Tongue (tissue), 3 donors: ENCODE measurements at places on chromosomes 3 and 15. TPM values are rescaled to one million over a fixed set of nuclear protein-coding genes. Genes with fewer than 3 reads are reported as not detected.
A peak's percentile ranks its signal among the peaks of the same experiment; 100 is the strongest.

DNA sequence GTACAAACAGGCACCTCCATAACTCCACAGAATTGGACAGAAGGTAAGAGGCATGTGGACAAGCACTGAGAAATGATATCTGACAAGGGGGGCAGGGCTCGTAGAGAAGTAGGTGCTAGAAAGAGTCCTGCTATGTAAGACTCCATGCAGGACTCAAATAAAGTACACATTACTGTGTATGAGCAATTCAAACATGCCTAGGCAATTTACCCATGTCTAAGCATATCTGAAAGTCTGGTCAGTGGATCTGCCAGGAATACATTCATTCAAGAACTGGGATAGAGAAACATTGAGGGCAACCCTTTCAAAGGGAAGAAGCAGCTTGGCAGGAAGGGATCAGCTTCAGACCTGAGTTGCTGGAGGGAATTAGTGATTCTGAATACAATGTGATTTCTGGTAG, 174.1 kb upstream of the MCTP2 start:
- DNase-seq, result no peak

The GASK1A gene
- 11.2 TPM for total RNA-seq

DNA sequence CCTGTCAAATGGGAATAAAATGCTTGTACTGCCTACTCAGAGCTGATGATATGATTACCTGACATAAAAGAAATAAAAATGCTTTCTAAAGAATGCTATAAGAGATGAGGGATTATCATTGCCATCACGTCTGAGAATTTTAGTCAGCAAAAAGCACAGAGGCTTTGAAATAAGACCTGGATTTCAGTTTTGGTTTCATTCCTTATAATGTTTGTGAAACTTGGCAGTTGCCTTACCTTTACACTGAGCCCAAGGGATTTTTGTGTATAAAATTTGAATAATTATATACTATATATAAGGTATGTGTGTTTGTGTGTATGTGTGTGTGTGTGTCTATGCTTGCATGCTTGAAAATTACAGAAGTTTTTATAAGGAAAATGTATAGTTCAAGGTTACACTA, 634.8 kb upstream of the BCHE start:
- no peak for DNase-seq

DNA sequence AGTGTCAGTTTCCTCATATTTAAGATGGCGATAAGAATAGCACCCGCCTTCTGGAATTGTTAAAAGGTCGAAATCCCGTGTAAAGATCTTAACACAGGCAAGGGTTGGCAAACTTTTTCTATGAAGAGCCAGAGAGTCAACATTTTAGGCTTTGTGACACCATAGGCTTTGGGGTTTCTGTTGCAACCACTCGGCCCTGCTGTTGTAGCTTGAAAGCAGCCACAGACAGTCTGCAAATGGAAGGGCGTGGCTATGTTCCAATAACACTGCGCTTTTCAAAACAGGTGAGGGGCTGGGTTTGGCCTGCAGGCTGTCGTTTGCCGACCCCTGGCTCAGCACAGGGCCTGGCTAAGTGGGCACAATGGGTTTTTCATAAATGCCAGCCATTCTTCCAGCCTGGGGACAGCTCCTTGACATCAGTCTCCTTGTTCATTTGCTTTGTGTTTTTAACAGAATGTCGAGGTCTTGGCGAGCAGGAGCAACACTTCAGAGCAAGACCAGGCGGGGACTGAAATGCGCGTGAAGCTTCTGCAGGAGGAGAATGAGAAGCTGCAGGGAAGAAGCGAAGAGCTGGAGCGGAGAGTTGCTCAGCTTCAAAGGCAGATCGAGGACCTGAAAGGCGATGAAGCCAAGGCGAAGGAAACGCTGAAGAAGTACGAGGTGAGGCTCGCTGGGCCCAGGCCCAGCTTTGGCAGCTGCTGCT, 75.2 kb upstream of the MYZAP start:
- DNase-seq, result peak; percentile 47

The CFAP100 gene
- total RNA-seq, result not detected

DNA sequence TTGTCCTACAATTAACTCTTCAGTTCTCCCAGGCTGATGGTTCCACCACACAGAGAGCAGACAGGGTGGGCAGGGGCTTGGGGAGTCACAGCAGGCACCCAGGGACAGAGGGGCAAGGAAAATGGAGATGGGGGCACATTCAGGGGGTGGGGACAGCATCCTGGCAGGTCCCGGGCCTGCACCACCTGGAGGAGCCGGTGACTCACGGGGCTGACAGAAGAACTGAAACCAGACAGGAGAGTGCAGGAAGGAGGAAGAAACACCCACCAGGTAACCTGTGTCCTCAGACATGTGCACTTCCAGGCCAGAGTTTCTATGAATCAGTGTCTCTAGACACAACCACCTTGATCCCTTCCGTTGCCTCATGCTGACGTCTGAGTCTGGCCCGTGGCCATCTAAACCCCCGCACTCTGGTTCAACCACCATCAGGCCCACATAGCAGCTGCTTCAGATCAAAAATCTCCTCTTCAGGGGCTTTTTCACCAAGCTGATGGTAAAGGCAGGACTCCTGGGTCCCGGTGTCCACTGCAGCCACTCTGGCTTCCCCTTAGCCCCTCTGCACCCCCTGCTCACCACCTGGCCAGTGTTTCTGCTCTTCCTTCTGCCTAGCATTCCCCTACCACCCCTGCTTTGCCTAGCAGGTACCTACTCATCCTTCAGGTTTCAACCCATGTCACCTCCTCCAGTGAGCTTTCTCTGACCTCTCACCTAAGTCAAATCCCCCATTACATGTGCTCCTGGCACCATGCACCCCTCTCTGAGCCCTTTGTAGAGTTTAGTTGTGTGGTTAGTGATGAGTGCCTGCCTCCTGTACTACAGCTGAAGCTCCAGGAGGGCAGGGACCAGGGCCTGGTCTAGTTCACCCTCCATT, 16.5 kb upstream of the CYP11A1 start:
- DNase-seq, result no peak

- no peak for DNase-seq
These were observed 90.6 kb upstream of the SPATA12 start for GRCh38 chr3:56969851-56970250.

DNA sequence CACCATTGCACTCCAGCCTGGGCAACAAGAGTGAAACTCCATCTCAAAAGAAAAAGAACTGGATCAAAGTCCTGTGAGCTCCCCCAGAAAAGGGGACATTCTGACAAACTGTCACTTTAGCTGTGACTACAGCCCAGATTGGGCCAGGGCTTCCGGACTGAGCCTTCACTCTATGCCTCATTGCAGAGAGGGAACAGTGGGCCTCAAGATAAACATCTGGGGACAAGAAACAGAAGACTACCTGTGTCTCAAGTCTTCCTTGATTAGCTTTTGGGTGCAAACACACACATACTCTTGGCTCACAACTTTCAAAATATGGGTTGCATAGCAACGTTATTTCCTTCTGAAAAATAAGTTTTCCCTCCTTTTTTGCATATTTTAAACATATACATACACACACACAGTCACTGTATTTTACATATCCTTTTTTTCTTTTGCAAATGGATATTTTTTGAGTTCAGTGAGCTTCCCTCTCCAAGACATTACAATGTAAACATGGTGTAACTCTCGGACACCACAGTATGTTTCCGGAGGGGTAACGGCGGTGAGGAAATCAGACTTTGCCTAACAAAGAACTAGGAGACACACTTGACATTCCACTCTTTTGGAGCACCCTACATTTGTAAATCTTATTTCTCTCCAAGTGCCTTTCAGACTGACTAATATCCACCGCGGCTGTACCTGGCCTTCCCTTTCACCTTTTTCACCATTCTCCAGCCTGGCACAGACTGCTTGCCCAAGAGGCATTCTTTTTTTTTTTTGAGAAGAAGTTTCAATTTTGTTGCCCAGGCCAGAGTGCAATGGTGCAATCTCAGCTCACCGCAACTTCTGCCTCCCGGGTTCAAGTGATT, 3.5 kb downstream of the TKT start:
- peak; percentile 28 for DNase-seq

- no peak for DNase-seq
These were observed 129.0 kb downstream of the SEMA6D start for GRCh38 chr15:47846128-47846868.

DNA sequence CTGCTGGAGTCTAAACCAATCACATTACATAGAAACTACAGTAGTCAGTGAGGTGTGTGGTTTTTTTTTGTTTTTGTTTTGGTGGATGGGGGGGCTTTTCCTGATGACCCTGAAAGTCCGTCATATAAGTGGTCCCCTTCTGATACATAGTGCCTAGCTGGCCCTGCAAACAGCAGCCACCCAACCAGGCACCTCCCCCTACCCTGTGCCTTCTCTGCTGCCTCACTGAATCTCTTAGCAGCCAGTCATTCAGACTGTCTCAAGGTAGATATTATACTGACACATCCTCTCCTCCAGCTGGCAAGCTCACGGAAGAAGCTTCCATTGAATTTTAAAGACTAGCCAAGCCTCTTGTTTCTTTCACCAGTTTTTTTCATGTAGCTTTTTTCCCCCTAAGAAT, 21.4 kb downstream of the SYN2 start:
- no peak for DNase-seq

- no peak for DNase-seq
These were observed 267.1 kb downstream of the STXBP5L start for GRCh38 chr3:121175083-121175482.

DNA sequence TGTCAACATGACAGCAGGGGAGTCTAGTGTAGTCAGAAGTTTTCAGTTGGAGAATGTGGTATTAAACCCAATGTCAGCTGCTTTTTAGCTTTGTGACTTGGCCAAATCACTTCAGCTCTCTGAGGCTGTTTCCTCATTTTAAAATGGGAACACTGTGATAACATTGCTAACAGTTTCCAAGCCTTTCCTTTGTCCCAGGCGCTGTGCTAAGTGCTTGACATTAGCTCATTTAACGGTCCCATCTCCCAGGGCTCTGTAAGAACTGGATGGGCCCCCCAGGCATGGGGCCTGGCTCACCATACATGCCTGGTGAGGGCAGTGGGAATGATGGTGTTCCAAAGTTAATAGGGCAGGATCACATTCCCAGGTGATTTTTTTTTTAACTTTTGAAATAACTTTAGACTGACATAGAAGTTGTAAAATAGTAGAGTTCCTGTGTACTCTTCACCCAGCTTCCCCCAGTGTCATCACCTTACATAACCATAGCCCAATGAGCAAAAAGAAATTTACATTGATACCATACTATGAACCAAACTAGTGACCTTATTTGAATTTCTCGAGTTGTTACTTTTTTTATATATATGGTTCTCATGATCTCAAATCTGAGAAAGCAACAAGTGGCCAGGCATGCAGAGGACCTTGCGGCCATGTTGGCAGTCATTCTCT, 7.7 kb downstream of the RASL12 start:
- DNase-seq, result no peak

DNA sequence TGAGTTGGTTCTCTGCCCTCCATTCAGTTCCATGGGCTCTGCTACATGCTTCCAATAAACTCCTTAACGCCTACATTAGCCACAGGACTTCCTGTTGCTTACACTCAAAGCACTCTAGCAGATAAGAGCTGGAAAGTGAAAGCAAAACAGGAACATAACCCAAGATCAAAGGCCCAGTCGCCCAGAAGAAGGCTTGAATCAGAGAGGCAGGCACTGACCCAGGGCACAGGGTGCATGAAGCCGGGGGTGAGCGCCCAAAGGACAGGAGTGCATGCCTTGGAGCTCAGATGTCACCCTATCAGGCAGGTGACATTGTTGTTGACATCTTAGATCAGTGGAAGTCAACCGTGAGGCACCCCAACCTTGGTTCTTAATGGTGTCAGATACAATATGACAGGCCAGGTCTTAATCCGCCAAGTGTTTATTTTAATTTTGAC, 235.1 kb downstream of the UACA start:
- DNase-seq, result no peak

The PRRT3 gene
- total RNA-seq, result 1.4 TPM

The LYZL4 gene
- total RNA-seq, result not detected

The TICRR gene
- 3.2 TPM for total RNA-seq

GRCh38 chr15:31843426-31844055, 186.8 kb upstream of the CHRNA7 start:
- no peak for DNase-seq

- DNase-seq, result no peak
These were observed 50.5 kb downstream of the CD86 start for GRCh38 chr3:122105626-122106025.

- peak; percentile 79 for DNase-seq
These were observed 9.9 kb downstream of the TBC1D2B start for GRCh38 chr15:78067328-78068228.

DNA sequence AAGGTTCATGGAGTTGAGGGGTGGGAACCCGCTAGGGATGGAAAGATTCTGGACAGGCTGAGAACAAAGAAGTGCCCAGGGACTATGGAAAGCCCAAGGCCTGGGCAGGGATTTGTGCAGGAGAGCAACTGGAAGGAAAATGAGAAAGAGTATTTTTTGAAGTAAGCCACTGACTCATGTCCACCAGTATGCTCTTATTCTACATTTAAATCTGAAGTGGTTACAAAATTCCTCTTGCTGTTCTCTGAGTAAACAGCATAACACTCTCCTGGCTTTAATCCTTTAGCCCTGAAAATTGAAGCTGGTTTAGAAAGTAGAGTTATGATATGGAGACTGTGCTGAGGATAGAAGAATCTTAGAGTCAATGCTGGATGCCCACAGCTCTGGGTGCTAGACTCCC, 165.2 kb downstream of the ISL2 start:
- no peak for DNase-seq

DNA sequence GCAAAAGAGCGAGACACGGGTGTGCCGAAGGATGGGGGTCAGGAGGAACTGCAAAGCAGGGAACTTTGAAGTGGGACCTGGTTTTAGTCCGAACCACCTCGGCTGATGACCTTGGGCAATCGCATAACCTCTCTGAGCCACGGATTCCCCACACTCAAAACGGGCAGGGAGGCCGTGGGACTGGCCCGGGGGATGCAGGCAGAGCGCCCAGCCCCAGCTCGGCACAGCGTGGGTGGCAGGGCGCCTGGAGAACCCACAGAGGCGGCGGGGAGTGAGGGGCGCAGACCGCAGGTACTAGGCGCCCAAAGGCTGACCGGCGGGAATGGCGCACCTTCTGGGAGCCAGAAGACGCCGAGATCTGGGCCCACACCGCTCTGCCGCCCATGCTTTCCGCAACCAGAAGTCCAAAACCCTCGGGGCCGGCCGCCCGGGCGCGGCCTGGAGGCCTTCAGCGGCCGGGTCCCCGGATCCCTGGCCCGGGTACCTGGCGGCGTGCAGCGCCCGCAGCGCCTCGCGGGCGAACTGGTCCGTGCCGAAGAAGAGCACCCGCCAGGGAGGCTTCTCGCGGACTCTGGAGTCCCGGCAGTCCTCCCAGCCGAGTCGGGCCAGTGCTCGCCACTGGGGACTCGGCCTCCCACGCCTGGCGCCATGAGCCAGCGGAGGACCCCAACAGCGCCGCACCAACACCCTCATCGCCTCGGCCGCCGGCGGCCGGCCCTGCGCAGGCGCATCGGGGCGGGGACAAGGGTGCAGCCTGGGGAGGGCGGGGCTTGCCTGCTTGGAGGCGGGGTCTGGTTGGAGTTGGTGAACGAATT, at the start of gene MTFMT:
Gene MTFMT (minus strand): TSS at position 719 of the 815 bp plus-strand sequence. CDS start 26 bp downstream, at position 693.
- peak; percentile 95 for DNase-seq

The RFX7 gene
- total RNA-seq, result 17.5 TPM

- DNase-seq, result no peak
These were observed 122.6 kb upstream of the ATP2B2 start for GRCh38 chr3:10627884-10628572.

DNA sequence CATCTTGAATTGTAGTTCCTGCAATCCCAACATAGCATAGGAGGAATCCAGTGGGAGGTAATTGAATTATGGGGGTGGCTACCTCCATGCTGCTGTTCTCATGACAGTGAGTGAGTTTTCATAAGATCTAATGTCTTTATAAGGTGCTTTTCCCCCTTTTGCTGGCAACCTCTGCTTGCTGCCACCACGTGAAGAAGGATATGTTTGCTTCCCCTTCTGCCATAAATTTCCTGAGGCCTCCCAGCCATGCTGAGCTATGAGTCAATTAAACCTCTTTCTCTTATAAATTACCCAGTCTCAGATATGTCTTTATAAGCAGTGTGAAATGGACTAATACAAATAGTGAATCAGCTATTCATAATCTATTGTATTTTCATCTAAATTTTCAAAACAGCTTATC, 537.3 kb downstream of the EPHA3 start:
- DNase-seq, result no peak
